ENCODE measurements at places on chromosomes 2 and 18. TPM values are rescaled to one million over a fixed set of nuclear protein-coding genes. Genes with fewer than 3 reads are reported as not detected.

LRRC30 gene
- total RNA-seq, result not detected

RSAD2 gene
- total RNA-seq, result 4.8 TPM

PIEZO2 gene
- total RNA-seq, result 1.1 TPM

PROC gene
- total RNA-seq, result not detected

DYTN gene
- total RNA-seq, result not detected

SLC39A6 gene
- 13.4 TPM for total RNA-seq

FIGN gene
- 16.6 TPM for total RNA-seq

GRCh38 chr2:11242542-11243174 lies 87.4 kb downstream of the SLC66A3 start:
- DNase-seq, result no peak

DNA sequence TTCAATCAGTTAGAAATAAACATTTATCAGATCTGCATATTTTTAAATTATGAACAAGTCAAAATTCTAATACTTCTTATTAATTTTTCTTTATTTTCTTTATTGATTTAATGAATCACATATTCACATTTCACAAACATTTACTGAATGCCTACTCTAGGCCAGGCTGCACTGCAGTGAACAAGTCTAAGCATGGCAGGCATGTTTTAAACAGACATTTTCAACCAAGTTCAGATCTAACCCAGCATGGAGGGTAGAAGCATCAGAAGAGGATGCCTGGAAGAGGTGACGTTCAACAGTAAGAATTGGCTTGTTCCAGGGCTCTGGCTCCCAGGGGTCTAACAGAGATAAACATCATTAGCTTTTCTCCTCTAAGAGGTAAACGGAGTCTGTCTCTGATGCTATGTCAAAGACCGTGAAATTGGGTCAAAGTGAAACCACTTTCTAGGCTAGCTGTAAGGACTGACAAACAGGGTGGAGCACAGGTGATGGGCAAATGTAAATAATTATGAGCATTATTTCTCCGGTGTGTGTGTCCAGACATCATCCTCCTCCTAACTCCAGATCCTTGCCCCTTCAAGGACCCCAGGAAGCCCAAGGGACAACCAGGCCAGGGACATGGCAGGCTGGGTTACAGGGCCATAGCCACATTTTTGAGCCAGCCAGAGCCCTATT lies 50.6 kb downstream of the UNC50 start:
- no peak for DNase-seq

DNA sequence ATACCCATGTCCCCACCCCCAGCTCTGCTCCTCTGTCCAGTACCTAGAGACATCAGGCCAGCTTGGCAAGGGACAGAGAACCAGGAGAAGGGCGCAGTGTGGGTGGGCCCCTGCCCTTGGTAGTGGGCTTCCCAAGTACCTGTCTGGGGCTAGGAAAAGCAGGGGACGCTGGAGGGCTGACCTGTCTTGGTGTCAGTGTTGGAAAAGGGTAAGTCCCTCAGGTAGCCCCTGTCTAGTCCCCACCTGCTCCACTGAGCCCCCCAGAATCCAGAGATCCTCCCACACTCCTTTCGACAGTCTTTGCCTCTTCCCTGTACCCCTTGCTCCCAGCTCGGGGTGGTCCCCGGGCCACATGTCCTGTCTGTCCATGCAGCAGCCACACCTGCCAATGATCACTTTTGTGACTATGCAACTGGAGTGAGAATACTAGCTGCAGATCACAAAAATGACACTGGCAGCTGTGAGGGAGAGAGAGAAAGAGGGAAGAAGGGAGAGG lies 14.6 kb downstream of the DNAJB2 start:
- no peak for DNase-seq

GRCh38 chr2:232349946-232350635 lies 28.5 kb upstream of the ALPP start:
- no peak for DNase-seq

- DNase-seq, result peak; percentile 39
These were observed 62.0 kb upstream of the SLC35F5 start for GRCh38 chr2:113818382-113818951.

DNA sequence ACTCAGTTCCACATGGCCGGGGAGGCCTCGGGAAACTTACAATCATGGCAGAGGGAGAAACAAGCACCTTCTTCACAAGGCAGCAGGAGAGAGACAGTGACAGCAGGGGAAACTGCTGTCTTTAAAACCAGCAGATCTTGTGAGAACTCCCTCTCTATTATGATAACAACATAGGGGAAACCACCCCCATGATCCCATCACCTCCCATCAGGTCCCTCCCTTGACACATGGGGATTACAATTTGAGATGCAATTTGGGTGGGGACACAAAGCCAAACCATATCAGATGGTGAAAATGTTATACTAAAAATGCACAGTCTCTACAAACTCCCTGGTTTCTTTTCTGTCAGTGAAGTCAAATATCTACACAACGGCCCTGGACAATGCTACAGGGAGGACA lies 9.2 kb downstream of the TMEM18 start:
- DNase-seq, result no peak

- DNase-seq, result no peak
These were observed 390.3 kb downstream of the NRXN1 start for GRCh38 chr2:50641633-50642032.

DNA sequence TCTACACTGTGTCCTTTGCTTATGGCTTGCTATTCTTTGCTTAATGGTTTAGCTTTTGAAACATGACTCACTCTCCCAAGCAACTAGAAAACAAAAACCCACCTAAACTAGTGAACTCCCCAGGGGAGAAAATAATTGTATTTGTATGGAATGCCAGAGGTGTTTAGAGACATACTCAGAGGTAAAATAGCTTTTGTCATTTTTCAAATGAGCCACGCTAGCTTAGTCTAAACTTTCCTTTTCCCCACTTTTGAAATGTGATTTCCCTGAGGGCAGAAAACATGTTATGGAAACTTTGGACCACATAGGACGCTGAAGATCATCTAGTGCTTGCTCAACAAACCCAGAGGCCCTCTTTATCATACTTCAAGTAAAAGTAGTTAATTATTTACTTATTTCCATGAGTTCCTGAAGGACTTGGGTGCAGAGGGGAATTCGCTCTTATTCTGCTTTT lies 16.5 kb upstream of the CYTIP start:
- DNase-seq, result no peak

GRCh38 chr2:104344985-104345384 lies 508.9 kb upstream of the POU3F3 start:
- DNase-seq, result no peak

DNA sequence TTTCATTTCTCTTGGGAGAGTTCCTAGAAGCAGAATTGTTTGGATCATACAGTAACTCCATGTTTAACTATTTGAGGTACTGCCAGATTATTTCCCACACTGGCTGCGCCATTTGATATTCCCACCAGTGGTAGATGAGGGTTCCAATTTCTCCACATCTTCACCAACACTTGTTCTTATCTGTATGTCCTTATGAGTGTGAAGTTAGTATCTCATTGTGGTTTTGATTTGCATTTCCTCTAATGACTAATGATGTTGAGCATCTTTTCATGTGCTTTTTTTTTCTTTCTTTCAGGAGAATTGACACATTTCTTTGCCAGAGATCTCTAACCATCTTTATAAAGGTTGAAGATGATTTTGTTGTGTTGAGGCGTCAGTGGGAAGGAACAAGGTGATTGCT lies 4.1 kb upstream of the MGAT5 start:
- DNase-seq, result no peak

DNA sequence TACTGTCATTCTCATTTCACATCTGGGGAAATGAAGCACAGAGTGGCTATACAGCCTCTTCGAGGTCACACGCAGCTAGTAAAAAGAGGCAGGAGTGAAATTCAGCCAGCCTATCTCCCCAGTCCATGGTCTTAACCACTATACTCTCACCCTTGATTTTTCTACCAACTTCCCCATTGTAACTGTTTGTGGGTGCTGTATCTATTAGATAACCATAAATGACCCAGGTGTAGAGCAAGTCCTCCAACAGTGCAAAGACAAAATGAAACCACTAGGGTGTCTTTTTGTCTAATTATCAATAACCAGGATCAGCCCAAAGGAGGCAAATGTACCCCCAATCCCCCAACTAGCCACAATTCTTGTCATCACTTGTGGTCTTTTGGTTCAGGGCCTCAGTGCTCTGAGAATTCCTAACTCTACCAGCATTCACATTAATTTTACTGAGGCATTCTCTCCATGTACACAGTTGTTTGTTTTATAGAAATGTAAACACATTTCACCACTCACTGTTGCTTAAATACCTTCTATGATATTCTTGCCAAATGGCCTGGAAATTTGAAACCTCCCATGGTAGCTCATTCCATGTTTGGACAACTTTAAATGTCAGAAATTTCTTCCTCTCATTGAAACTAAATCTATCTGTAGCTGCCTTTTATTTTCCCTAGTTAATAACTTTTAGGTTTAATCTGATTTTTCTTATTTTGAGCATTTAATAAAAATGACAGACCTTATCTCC lies 58.7 kb downstream of the SLC40A1 start:
- DNase-seq, result no peak

GRCh38 chr18:12579775-12580174 lies 78.1 kb downstream of the SPIRE1 start:
- DNase-seq, result no peak

- DNase-seq, result no peak
These were observed 10.7 kb downstream of the SEH1L start for GRCh38 chr18:12958478-12958877.

GRCh38 chr2:190786404-190787166 lies 94.0 kb upstream of the GLS start:
- no peak for DNase-seq

DNA sequence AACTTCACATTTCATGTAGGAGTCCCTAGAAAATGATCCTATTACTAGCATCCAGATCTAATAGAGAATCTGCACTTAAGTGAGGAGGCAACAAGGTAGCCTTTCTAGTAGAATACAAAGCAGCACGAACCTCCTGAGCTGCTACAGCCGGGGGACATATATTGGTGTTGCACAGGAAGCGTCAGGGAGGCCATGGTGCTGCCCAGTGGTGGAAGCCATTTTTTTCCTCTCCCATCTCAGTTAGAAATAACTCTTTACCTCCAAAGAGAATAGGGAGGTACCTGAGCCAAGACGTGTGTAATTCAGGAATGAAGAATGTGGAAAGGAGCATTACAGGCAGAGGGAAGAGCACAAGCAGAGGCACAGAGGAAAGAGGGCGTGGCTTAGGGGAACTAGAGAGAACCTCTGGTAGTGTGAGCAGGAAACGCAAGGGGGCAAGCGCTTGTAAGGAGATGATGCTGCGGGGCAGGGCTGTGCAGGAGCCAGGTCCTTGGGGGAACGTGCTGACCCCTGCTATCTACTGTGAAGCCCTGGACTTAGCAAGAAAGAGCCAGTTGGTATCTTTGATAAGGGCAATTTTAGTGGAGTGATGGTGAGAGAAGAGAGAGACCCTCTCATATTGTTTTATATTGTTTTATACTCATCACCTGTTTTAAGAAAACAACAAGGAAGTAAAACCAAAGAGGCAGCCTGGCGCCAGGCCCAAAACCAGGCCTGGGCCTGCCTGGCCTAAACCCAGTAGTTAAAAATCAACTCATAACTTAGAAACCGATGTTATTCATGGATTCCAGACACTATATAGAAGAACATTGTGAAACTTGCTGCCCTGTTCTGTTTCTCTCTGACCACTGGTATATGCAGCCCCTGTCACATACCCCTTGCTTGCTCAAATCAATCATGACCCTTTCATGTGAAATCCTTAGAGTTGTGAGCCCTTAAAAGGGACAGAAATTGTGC lies 50.0 kb upstream of the TTC39C start:
- no peak for DNase-seq

GRCh38 chr2:150548527-150548926 lies 61.1 kb upstream of the RND3 start:
- DNase-seq, result no peak

GRCh38 chr2:178700922-178701342 lies 106.3 kb downstream of the TTN start:
- DNase-seq, result no peak

GRCh38 chr18:6414118-6414722 lies 491 bp downstream of the L3MBTL4 start:
- peak; percentile 70 for DNase-seq

DNA sequence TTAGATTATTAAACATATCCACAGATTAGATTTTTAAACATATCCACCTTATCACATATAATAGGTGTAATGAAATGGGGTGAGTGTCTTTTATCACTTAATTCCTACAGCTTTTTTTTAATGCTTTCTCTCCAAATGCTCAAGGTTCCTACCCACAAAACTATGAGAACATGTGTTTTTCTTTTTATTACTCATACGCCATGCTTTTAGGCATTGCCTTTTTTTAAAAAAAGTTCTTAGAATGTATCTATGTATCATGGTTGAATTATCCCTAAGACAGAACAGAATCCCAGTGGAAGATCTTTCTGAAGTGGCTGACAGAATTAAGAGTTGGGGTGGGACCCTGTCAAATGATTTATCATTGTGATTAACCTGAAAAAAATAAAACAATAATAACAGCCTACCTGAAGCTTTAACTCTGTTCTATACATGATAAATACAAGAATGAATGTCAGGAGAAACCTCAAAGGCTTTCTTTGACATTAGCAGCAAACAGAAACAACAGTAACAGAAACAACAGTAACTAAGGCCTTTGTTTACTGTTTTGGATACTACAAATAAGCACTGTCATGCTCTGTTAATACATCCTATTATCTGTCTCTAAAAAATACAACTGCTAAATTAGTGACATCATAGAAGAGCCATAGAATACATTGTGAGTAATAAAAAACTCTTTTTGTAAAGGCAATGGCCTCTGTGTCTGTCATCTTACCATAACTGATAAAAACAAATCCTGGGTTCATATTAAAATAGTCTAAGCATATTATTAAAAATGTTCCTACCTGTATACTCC lies 4.1 kb upstream of the ZNF397 start:
- DNase-seq, result no peak

GRCh38 chr2:50097148-50097547 lies 934.8 kb downstream of the NRXN1 start:
- DNase-seq, result no peak

DNA sequence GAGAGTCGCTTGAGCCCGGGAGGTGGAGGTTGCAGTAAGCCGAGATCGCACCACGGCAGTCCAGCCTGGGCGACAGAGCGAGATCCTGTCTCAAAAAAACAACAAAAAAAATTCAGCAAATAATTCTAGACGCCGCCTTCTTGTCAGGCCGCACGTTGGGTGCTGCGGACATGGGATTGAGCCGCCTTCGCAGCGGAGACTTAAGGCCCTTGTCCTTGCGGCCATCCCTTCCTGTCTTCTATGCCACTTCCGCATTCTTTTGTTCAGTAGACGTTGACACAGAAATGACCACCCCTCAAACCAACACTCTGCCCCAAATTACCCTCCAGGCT lies 15.8 kb downstream of the PTPN18 start:
- peak; percentile 44 for DNase-seq

DNA sequence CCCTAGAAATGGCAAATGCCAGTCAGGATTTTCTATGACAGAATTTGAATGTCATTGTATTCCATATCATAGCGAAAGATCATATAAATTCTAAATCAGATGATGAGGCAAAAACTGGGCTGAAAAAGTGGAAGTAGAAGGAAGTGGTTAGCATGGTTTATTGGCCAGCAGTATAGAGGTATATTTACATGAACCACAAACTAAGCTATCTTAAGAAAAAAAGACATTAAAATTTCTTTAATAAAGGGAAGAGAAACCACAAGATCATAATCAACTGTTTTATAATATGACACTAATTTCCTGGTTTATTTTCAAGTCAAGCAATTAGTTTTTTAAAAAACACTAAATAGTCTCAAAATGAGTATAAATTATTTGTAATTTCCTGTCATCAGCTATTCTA lies 123.2 kb upstream of the LRP1B start:
- no peak for DNase-seq
